ENCODE measurements at places on chromosomes 3 and 15.

GRCh38 chr3:123194552-123194951, 7.2 kb upstream of the SEC22A start:
- DNase-seq: no peak

- DNase-seq: no peak
Measured at GRCh38 chr15:60757831-60758570, 279.1 kb upstream of the ICE2 start.

- DNase-seq: no peak
Measured at GRCh38 chr3:119352863-119353527, 58.8 kb downstream of the ARHGAP31 start.

DNA sequence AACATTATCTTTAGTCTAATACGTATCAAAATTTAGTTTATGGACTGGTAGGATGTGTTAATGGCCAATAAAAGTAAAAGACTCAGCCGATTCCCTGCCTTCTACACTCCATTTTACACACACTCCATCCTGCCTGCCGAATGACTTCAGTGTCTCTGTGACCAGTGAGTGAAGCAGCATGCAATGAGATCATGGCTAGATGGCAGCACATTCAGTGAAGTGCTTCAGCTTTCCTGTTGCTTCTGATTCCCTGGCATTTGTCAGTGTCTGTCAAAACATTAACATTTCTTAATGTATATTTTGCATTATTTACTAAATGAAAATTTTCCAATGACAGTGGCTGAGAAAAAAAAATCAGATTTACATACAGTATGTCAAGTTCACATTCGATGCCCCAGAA, 412.0 kb downstream of the FHIT start:
- DNase-seq: no peak

GRCh38 chr15:63447017-63447676, 57.2 kb upstream of the USP3 start:
- no peak for DNase-seq

DNA sequence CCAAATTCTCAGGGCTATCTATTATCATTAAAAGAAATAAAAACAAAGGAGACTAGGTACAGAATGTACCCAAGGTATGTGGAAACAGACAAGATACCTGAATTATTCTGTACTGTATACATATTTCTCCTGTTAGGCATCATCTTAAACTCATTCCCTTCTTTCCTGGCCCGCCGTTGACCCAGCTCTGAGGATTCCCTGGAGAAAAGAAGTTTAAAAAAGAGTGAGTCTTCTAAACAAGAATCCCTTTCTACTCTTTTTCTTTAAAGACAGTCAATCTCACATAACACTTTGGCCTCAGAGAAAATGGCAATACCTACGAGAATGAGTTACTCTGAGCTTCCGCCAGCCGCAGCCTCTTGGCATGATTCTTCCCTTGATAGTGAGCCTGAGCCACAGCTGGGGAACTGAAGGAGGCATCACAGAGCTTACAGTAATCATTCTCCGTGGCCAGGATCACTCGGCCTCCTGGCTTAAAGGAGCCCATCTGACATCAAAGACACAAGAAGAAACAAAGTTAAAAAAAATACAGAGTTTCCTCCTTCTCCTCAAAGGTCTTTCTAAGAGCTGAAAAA, 44.2 kb downstream of the ZMAT3 start:
- no peak for DNase-seq

DNA sequence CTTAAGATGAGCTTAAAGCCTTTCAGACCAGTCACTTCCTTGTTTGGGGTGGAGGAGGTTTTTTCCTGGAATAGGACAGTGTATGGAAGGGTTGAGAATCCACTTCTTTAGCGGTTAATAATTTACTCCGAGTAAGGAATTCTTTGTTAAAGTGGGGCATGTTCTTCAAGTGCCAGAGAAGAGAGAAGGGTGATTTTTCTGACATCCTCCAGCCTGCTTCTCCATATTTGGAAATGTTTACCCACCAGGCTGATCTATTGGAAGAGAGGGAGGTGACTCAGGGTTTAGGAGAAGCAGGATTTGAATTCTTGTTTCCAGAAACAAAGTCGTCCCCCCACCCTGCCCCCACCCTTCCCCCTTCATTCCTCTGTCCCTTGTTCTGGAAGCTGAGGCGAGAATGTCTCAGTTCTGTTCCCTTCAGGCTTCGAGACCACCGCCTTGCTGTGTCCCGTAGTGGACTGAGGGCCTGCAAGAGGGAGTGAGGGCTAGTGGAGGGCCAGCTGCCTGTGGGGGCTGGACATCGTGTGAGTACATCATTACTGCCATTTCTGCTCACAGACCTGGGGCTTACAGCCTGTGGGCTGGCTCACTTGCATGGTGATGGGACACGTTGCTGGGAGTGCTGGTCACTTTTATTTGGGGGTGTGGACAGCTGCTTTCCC, 58.5 kb downstream of the LPP start:
- no peak for DNase-seq

DNA sequence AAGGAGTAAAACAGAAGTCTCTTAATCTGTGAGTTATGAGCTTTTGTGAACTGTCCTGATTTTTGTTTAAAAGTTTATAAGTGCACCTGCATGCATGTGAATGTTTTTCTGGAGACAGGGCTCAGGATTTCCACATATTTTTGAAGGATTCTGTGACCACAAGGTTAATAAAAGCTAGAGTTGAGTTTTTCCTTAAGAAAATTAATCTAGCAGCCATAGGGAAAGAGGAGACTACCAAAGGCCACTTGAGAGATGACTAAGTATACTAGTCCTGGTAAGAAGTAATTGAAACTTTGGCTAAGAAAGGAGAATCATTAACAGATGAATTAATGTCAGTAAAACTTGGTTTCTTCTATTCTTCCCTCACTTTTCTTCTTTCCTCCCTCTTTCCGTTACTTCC, 176.8 kb upstream of the EPHA3 start:
- no peak for DNase-seq

GRCh38 chr15:74769463-74770025, 12.3 kb upstream of the CSK start:
- DNase-seq: no peak

GRCh38 chr3:20042331-20042730, 2.1 kb downstream of the KAT2B start:
- DNase-seq: no peak

- no peak for DNase-seq
Measured at GRCh38 chr15:64779024-64779423, 3.6 kb upstream of the RBPMS2 start.

- DNase-seq: no peak
Measured at GRCh38 chr3:86229086-86229774, 761.7 kb downstream of the VGLL3 start.

DNA sequence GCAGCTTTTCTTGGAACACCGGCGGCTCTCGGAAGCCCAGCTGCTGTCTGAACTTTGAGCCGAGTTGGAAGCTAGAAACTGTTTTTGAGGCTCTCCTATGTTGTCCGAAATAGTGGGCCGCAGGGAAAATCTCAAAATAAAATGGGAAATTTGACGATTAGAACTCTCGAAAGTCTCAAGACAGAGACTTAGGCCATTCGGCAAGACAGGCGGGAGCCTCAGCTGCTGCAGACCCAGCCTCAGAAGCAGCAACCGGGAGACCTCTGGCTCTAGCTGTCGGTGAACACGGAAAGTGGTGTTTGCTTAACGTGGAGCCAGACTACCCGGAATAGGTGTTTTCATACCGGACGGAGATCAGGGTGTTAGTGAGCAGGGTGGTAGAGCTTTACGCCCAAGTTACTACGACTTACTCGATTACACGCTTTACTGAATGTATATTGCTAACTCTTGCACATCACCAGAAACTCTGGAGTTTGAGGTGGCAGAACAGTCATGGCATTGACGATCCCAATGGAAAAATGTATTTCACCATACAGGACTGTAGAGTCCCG, 357 bp upstream of the MAN2C1 start:
- DNase-seq: peak; percentile 35

DNA sequence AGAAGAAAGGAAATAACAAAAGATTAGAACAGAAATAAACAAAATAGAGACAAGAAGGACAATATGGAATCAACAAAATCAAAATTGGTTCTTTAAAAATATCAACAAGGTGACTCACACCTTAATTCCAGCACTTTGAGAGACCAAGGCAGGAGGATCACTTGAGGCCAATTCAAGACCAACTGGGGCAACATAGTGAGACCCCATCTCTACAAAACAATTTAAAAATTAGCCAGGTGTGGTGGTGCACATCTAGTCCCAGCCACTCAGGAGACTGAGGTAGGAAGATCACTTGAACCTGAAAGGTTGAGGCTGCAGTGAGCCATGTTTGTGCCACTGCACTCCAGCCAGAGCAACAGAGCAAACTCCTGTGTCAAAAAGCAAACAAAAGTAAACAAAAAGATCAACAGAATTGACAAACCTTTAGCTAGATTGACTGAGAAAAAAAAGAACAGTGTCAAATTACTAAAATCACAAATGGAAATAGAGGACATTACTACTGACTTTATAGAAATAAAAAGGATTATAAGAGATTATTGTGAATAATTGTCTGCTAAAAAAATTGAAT, 190.7 kb upstream of the CGNL1 start:
- no peak for DNase-seq

GRCh38 chr3:83625261-83625660, 1333.5 kb upstream of the CADM2 start:
- no peak for DNase-seq

DNA sequence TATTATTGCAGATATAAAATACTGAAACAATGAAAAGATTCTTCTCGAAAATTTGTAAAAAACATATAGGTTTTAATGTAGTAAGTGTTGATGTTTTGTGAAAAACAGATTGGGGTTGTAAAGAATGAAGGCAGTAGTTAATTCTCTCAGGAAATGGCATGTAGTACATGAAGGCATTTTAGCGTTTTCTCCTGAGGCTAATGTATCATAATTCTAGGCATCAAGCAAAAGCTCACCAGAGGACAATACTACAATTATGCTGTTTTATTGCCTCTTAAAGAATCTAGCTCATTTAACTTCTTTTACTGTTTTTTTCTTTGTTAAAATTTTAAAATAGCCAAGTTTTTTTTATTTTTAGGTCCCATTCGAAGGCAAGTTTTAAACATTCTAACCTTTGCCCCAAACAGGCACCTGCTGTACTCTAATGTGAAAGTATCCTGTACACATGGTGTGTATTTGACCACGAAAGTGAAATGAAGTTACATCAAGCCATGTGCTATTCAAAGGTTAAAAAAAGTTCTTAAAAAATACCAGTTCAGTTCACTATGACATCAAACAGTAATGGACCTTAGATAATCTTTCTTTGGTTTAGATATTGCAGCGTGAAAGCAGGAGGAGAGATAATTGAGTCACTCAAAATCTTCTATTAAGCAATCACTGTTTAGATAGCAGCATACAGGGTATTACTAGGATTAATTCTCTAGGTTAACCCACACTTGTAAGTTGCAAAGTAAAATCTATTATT, 163.6 kb downstream of the ECT2 start:
- DNase-seq: no peak

DNA sequence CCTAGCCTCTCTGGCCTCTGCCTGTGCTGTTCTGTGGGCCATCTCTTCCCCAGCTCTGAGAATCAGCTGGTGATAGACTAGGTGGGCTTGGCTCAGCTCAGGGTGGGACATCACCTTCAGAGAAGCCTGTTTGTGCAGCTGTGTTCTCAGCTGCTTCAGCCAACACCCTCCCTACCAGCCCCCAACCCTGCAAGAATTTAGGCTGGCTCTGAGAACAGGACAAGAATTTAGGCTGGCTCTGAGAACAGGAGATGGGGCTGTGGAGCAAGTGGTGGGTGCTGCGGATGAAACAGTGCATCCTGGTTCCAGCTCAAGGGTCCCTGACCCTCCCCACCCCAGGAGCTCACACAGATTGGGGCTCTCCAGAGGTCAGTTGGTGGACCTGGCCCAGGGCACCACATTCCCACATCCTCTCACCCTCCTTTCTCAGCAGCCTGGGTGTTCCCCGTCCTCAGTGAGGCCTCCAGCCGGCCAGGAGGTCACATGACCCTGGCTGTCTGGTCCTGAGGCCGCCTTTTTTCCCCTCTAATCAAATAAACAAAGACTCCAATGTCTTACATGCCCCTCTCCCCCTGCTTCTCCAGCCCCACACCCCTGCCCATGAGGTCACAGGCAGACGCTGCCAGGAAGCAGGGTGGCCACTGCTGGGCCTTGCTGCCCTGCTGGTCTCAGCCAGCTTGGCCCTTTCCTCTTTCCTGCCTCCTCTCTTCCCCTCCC, 14.9 kb downstream of the PLEKHO2 start:
- no peak for DNase-seq

GRCh38 chr3:5699811-5700210, 512.3 kb downstream of the EDEM1 start:
- no peak for DNase-seq

DNA sequence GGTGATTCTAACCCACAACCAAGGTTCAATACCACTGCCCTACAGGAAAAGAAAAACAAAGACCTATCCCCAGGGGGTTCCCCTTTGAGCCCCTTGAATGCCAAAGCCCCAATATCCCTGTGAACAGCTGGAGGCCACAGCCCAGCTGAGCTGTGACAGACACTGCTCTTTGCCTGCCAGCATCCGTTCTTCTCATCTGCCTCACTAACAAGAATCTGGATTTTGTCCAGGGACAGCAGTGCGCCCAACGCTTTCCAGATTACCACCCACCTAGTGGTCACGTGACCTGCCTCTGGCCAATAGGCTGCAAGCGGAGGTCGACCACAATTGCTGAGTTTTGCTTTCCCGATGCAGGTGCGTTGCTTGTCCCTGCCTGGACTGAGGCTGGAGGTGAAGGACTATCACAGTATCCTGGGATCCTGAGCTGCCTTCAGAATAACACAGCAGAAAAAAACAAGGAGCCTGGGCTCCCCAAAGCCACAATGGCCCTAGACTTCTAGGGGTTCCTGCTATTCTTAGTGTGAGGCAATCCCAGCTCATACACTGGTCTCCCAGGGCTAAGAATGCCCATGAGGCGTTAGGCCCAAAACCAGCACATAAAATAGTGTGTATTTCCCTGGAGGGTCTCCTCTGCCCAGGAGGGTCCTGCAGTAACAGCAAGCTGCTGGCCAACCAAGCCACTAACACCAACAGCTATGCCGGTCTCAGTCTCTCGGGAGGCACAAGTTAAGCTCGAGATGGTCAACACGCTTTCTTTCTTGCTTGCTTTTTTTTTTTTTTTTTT, 13.8 kb downstream of the BDH1 start:
- DNase-seq: no peak
